ENCODE measurements at places on chromosomes 11 and 22. TPM values are rescaled to one million over a fixed set of nuclear protein-coding genes. Genes with fewer than 3 reads are reported as not detected.

FADS1 gene
- total RNA-seq: 142 TPM

GUCY1A2 gene
- 0.10 TPM for total RNA-seq

FGF3 gene
- not detected for total RNA-seq

TRIM48 gene
- not detected for total RNA-seq
